ENCODE measurements at places on chromosomes 13 and 19. TPM values are rescaled to one million over a fixed set of nuclear protein-coding genes. Genes with fewer than 3 reads are reported as not detected.

DNA sequence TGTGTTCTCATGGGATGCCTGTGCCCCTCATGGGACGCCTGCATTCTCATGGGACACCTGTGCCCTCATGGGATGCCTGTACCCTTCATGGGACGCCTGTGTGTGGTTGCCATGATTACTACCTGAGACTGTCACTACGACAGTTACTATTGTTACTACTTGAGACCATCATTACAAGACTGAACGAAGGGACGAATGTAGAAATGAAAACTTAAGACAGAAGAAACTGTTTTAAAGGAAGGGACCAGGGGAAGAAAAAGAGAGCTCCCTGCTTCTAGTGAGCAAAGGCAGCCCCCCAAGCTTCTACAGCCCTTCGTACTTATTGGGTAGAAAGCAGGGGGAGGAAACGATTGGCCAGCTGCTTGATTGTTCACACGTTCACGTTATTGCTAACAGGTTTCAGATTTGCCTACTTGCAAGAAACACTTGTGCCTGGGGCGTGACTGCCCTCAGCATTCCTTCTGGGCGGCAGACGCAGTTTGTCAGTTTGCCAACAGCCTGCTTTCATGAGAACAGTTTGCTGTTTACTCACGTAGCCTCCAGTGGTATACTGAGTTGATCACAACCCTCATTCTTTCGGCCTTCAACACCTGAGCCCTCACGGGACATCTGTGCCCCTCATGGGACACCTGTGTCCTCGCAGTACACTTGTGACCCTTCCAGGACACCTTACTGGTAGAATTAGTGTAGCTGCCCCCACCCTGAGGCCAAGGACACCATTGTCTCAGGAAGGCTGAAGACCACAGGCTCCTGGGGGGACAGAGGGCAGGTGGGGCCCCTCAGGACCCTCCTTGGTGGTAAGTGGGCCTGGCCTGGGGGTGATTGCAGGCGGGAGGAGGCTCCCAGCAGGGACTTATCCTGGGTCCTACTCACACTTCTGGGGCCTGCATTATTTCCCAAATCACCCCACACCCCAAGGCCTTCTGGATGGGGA lies 2.5 kb upstream of the S1PR4 start:
- H3K4me1 ChIP-seq, result no peaks in the 10 kb centered on the region
- DNase-seq, result no peak
- no peaks in the 10 kb centered on the region for H3K36me3 ChIP-seq
- H3K27ac ChIP-seq, result no peak overlapping the region
- H3K27me3 ChIP-seq, result peaks cover 4% of the 10 kb centered on the region

DNA sequence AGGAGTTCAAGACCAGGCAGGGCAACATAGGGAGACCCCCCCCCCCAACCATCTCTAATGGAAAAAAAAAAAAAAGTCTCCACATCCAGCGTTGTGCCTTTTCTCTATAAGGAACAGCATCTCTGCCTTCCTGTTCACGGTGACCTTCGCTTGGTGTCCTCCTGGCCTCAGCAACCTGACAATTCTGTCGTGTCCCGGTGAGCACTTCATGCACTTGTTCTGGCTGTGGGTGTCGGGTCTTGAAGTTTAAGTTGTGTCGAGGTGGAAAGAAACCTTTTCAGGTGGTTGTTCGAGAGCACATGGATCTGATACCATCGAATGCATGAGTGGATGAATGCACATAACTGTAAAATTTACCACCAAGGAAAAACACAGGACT lies 594 bp downstream of the ZNF559 start:
- H3K4me1 ChIP-seq, result peaks cover 14% of the 10 kb centered on the region
- H3K4me3 ChIP-seq, result peak overlapping the region; percentile 91
- DNase-seq, result no peak
- H3K36me3 ChIP-seq, result peaks cover 58% of the 10 kb centered on the region
- H3K27ac ChIP-seq, result peak overlapping the region; percentile 75
- H3K27me3 ChIP-seq, result peaks cover 5% of the 10 kb centered on the region

GRCh38 chr13:31986676-31987470 lies 44.7 kb upstream of the FRY start:
- H3K27ac ChIP-seq, result no peak overlapping the region
- no peaks in the 10 kb centered on the region for H3K27me3 ChIP-seq
- no peak for DNase-seq

- peaks cover 17% of the 10 kb centered on the region for H3K27me3 ChIP-seq
- H3K27ac ChIP-seq, result no peak overlapping the region
- peak overlapping the region; percentile 85 for H3K4me3 ChIP-seq
- peaks cover 8% of the 10 kb centered on the region for H3K36me3 ChIP-seq
- H3K4me1 ChIP-seq, result peaks cover 22% of the 10 kb centered on the region
Observed at GRCh38 chr19:17855280-17856152, 4.2 kb upstream of the RPL18A start.

Gene PRR20B
- not detected for total RNA-seq

Gene CAPN12
- not detected for total RNA-seq

Gene MEIS3
- total RNA-seq, result 99.9 TPM

Gene ZNF260
- total RNA-seq, result 46.4 TPM

Gene ANGPTL8
- total RNA-seq, result not detected

Gene FBN3
- total RNA-seq, result 12.8 TPM
